ENCODE measurements at places on chromosomes 7 and 10. TPM values are rescaled to one million over a fixed set of nuclear protein-coding genes. Genes with fewer than 3 reads are reported as not detected.

DNA sequence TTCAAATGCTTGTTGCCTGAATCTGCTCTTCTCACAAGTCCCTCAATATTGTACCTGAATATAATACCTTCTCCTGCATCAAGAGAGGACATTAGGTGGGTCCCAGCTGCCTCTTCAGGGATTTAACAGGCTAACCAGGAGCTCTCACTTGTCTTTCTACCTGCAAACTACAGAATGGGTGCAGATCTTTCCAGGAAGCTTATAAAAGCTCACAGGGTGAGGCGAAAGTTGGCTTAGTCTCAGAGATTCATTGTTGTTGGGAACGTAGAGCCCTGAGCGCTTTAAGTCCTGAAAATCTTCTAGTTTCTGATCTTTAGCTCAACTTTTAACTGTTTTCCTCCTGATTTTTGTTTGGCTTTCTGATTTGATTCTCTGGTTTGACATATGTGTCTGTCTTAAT is 25.0 kb downstream of the PLAU start:
- no peak for DNase-seq

GRCh38 chr7:123191132-123191531 is 8.6 kb downstream of the SLC13A1 start:
- peak; percentile 66 for DNase-seq

- DNase-seq: no peak
Measured at GRCh38 chr7:55552320-55553023, 19.8 kb downstream of the VOPP1 start.

DNA sequence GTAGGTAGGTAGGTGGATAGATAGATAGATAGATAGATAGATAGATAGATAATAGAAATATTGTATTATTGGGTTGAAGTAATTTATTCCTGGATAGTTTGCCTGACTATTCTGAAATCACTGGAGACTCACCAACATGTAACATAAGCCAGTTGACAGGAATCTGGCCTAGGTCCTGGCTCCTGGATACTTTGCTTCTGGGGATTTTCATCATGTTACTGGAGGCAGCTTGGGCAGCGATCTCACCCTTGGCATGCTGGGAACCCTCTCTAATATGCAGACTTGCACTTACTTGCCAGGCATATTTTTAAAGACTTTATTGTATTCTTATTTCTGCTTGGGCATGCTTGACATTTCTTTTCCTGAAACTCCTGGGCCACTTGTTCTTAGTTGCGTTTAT is 709.1 kb upstream of the FZD8 start:
- no peak for DNase-seq

The HTR7 gene
- 1.0 TPM for total RNA-seq

The ADAM12 gene
- total RNA-seq: 1.1 TPM

The CREB3L2 gene
- 18.2 TPM for total RNA-seq

- no peak for DNase-seq
Measured at GRCh38 chr10:114565066-114565465, 93.0 kb downstream of the ABLIM1 start.

- DNase-seq: no peak
Measured at GRCh38 chr7:45574669-45575500, 717 bp downstream of the ADCY1 start.

The CDK14 gene
- 1.2 TPM for total RNA-seq

The FOXP2 gene
- not detected for total RNA-seq

- DNase-seq: no peak
Measured at GRCh38 chr10:103941801-103942200, 23.8 kb upstream of the STN1 start.

DNA sequence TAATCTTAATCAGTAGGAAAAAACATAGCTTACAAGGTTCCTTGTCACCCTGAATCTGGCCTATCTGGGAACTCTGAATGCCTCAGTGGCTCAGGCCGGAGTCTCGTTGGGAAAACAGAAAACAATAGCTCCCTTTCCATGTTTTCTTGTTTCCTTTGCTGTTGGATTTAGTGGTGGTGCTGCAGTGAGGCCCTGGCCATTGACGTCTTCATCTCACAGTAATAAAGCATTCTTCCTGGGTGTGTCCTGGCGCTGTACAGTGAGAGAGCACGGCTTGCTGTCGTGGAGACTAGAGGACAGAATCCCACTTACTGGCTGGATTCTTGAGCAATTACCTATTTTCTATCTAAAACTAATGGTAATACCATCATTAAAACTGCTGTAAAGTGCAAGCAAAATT is 1.3 kb upstream of the SPOCK2 start:
- DNase-seq: peak; percentile 75

DNA sequence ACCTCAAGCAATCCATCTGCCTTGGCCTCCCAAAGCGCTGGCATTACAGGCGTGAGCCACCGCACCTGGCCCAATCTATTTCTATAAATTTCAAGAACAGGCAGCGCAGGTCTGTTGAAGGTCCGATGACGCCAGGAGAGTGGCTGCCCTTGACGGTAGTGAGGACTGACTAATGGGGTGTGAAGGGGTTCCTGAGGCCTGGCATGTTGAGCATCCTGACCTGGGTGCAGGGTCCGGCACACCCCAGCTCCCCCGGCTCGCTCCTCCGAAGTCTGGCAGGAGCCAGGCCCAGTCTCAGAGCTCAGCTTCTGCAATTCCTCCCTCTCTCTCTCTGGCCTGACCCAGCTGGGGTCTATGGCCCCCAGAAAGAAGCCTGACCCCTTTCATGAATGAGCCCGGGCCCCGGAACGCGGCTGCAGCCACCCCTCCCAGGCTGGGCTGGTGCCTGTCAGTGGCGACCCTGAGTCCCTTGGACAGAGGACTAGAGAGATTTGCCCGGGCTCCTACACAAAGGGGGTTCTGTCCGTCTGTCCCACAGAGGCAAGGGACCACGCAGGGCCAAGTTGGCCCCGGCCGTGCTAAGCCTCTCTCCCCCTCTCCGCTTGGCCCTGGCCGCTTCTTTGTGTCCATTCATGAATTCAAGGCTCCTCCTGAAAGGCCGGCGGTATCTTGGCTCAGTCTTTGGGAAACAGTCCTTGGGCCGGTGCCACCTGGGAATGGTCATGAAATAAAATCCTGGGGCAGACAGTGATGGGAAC is 18.8 kb downstream of the MMD2 start:
- no peak for DNase-seq

DNA sequence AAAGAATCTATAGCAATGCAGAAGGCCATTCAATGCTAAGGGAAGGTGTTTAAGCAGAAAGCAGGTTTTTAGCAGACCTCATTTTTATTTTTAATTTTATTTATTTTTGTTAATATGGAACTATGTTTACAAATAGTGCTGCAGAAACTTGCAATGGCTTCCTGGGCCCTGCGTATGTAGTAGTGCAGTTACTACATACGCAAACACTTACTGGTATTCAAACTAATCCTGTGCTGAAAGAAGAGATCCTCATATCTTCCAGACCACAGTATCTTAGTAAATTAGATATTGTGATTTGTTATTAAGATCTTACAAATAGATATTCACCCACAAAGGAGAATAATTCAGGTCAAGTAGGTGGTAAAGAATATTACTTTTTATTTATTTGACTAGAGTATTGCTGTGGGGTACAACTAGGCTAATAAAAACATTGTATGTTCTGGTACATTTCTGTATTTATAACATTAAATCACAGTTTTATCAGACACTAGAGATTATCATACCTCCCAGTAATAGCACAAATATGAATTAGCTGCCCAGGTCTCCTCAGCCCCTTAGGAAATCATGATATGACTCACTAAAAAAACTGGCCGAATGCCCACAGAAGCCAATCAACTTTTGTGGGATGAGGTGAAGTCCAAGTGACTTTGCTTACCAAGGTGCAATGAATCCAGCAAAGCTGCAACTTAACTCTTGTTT is 57.6 kb downstream of the RNLS start:
- DNase-seq: peak; percentile 18

GRCh38 chr10:47255033-47255813 is 44.8 kb upstream of the GDF10 start:
- no peak for DNase-seq

DNA sequence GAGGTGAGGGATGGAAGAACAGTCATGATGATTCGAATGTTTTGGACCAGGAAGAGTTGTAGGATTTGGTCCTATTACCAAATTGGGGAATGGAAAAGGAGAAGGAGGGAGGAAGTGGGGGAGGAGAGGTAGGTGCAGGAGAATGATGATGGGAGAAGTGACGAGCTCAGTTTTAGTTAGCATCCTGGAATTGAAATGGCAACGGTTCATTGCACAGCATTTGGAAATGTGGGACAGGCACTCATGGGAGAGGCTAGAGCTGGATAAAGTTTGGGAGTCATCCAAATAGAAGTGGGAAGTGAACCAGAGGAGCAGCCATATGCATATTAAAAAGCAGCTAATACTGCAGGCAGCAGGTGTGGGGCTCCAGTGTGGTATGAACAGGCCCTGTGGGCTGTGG is 253.6 kb downstream of the SORCS3 start:
- DNase-seq: no peak

GRCh38 chr10:110490640-110491039 is 7.1 kb upstream of the DUSP5 start:
- DNase-seq: no peak

The CNPY1 gene
- total RNA-seq: not detected

DNA sequence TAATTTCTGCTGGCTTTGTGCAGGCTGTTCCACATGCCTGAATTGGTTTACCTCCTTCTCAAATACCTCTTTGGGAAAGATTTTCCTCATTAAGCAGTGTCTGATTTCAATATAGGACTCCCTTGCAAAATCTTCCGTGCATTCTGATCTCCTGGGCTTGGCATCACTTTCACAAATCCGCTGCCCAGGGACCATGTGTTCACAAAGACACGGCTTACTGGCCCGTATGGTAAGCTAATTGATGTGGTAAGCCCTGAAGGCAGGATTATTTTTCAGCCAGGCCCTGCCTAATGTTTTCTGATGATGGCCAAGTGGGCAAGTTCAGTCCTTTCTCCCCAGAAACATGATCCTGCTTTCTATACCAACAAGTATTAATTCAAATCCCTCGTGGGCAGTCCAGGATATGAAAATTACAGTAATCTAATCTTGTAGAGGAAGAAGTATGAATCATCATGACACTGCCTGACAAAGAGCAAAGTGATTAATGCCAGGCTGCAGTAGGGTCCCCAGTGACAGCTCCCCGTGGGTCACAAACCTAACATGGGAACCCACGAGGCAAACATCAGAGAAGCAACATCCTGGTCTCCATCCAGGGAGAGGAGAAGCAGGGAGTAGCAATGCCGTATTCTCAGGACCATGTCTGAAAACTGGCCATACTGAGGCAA is 11.6 kb upstream of the SVIL start:
- no peak for DNase-seq

DNA sequence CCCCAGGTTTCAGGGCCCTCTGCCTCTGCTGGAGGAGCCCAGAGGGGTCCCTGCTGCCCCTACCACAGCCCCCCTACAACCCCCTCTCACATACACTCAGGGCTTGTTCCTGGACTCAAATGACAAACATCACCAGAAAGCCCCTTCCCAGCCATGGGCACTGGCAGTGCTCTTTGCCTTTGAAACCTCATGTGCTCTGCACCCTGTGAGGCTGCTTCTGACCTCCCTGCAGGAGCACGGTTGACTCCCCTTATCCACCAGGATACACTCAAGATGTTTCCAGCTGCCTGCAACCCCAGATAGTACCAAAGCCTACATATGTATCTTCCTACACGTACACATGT is 3.5 kb upstream of the ADIRF start:
- DNase-seq: no peak

The MRC1 gene
- total RNA-seq: 0.14 TPM

The BUD23 gene
- total RNA-seq: 231 TPM

DNA sequence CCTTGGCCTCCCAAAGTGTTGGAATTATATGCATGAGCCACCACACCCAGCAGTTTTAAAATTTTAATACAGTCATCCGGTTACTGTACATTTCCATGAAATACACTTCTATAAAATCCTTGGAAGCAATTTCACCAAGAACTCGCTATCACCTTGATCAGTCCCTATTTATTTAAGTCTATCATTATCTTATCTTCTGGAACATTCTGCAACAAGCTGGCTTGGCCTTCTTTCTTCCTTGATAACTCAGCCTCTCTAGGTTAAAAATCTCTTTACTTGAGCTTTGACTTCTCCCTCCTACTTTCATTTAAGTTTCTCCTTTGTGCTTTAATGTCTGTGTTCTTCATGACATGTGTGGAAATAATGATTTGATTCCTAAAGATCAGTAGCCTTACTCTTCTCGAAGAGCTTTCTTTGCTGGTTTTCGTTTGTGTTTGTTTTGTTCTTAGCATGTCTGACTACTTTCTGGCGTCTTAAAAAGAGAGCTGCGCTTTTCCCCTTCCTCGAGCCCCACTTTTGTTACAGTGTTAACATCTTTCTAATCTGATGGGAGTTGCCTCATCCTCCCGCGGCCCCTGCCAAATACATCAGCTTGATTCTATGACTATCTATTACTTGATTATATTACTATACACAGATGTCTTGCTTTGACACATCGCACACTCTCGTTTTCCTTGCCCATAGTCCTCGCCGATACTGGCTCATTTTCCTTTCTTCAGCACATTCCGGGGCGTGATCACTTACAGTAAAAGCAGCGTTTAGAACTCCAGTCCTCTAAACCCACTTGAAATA is 11.1 kb upstream of the CALML5 start:
- DNase-seq: no peak

The C7orf33 gene
- not detected for total RNA-seq

GRCh38 chr7:139634087-139634486 is 110.6 kb downstream of the CLEC2L start:
- DNase-seq: no peak

The EEPD1 gene
- total RNA-seq: 0.40 TPM

- no peak for DNase-seq
Measured at GRCh38 chr7:149873970-149874643, 338 bp downstream of the ATP6V0E2 start.

DNA sequence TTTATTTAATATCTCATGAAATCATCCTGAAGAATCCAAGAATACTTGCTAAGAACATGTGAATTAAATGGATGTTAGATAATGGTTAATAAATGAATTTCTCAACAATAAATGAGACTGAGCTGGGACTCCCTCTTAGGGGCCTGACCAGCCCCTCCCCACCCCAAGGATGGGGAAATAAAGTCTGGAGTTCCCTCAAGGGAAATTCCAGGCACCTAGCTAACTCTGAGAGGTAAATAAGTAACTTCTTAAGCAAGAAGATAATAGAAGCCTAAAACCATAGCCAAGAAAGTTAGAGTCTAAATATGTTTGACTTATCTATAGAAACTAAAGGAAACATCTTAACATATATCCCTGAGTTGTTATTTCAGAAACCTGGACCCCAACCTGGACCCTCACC is 32.2 kb upstream of the PPP1R9A start:
- DNase-seq: no peak

- no peak for DNase-seq
Measured at GRCh38 chr7:46054272-46054671, 133.2 kb upstream of the IGFBP3 start.

- DNase-seq: peak; percentile 59
Measured at GRCh38 chr7:28389504-28390395, 22.6 kb upstream of the CREB5 start.

All from NCI-H460 (cell line).